ENCODE measurements at places on chromosomes 3 and 15.

DNA sequence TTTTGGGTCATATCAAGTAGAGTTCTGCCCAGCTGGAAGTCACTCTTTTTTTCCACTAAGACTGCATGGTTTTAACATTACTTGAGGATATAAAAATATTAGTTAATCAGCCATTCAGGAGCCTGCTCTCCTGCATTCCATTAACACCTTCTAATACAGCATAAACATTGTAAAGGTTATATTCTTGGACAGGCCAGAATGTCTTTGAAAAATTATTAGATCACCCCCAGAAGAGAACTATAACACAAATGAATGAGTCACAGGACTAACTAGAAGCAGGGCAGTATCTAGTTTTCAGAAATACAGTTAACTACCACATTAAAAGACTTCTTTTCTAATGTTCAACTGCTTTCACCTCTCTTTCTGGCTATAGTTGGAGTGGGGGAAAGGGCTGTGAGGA is 80.9 kb downstream of the THBS1 start:
- no peak for DNase-seq

DNA sequence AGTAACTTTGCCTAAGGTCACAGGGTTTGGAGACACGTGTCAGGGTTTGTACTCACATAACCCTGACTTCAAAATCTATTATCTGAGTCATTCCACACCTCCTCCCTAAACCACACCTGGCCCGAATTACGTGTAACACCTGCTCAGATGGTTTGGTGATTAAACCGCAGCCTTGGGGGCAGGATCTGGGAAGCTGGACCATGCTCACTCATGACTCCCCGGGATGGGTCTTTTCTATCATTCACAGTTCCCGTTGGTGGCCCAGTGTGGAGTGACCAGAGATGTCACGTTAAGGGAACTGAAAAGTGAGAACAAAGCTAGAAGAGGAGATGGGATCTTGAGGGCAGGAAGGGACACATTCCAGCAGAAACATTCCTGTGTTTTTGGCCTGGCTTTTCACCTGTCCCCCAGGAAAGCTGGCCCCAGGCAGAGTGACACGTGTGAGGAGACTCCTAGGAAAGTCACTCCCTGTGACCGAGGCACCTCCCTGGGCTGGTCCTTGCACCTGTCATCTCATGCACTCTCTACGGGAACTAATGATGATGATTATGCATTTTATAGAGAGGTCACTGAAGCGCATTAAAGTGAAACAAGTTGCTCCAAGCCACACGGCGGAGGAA is 75.4 kb upstream of the POMGNT2 start:
- DNase-seq = peak; percentile 87

- DNase-seq = no peak
Observed at GRCh38 chr3:16512435-16513140, 911 bp downstream of the RFTN1 start.

GRCh38 chr3:99753268-99753975 is 64.2 kb upstream of the CMSS1 start:
- DNase-seq = peak; percentile 60

DNA sequence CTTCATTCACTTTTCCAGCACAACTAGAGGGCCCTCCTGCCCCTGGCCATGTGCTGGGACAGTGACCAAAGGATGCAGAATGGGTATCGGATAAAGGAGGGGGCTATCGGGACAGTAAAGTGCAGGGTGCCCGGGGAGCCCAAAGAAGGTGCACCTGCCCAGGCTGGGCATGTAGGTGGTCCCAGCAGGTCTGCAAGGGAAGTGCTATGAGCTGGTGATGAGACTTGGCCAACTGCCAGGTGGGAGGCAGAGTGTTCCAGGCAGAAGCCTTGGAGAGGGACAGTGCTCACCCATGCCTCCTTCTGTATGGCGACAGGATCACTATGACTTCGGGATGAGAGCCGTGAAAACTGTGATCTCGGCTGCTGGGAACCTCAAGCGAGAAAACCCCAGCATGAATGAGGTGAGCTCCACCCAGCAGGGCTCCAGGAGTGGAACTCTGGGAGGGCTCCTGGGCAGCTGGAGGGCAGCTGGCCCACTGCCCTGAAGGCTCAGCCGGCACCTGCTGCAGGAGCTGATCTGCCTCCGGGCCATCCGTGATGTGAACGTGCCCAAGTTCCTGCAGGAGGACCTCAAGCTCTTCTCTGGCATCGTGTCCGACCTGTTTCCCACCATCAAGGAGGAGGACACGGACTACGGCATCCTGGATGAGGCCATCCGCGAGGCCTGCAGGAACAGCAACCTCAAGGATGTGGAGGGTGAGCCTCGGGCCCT is 48.4 kb downstream of the DNAH1 start:
- no peak for DNase-seq

GRCh38 chr3:99781761-99782160 is 35.9 kb upstream of the CMSS1 start:
- peak; percentile 25 for DNase-seq

DNA sequence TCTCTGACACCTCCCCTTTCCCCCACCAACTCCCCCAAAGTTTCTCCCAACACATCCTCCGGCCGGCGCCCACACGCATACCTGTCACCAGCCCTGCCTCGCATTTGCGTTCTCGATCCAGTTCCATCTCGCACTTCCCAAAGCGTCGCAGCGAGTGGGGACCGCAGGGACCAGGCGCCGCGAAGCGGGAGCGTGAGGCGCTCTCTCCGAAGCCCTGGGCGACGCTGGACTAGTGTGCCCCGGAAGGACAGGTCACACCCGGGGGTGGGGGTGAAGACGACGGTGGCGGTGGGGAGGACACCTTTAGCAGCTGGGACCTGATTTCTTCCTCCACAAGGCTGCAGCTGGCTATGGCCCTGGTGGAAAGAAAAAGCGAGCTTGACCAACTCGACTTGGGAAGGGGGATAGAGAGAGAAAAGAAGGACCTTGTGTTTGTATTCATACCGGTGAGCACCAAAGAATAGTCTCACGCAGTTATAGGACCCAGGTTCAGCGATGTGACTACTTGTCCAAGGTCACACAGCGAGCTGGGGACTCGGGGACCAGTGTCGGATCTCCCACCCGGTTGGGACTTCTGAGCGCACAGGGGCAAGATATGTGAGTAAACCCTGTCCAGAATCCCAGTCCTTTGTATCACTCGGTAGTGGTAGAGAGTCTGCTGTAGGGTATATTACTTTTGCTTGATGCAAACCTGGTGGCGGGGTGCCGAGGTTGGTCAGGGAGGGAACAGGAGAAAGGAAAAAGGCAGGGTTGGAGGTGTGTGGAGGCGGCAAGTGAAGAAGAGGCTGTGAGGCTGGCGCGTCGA is 607 bp upstream of the GHSR start:
- DNase-seq = no peak

GRCh38 chr3:40649346-40649745 is 124.6 kb downstream of the ZNF621 start:
- peak; percentile 71 for DNase-seq

DNA sequence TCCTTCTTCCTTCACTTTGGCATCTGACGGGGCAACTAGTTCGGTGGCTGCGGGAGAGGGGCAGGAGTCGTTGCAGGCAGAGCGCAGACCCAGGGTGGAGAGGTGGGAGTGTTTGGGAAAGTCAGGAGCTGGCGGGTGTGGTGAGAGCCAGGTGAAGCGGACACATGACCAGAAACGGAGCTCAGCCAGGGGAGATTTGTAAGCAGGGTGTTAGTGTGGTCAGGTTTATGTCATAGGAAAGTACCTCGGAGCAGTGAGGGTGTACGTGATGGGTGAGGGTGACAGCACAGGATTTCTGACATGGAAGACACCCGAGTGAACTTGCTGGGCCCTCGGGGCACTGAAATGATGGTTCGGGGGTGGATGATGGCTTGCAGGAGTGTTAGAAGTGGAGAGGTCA is 247.4 kb upstream of the TPM1 start:
- no peak for DNase-seq

GRCh38 chr3:126750756-126751121 is 46.7 kb downstream of the CHCHD6 start:
- DNase-seq = no peak

DNA sequence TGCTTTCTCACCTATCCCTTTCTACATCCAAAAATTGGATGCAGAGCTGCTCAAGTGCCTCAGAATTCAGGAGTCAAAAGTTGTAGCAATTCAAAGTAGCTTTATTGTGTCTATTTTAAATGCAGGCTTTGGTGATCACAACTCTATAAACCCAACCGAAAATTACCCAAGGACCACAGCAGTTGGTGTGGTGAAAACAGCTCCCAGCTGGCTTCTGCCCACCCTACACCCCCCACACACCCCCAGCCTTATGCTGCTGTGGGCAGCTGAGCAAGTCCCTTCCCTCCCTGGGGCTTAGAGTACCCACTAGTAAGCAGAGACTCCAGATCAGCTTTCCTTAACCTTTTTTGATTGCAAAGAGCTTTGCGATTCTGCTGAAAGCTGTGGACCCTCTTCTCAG is 5.8 kb upstream of the HES1 start:
- no peak for DNase-seq

DNA sequence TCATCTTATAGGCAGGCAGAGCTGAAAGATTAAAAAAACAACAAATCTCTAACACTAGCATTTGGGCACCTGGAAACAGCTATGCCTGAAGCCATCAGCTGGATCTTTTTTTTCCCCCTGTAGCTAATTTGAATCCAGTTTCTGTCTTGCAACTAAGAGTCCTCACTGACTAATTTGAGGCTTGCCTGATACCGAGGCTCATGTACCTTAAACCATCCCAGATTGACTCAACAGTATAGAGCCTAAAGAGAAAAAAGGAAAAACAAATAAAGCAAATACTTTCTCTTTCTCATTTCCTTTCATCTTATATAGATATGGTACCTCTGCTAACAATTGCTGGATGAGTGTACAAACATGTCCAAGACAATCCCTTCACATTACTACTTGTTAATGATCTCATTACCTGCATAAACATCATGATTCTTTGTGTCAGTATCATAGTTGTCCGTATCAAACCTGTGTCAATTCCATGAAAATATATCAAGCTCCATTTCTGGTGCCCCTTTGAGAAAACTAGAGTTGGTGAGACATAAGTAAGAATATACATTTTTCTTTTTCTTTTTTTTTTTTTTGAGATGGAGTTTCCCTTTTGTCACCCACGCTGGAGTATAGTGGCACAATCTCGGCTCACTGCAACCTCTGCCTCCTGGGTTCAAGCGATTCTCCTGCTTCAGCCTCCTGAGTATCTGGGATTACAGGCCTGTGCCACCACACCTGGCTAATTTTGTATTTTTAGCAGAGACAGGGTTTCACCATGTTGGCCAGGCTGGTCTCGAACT is 43.1 kb downstream of the BHLHE40 start:
- DNase-seq = peak; percentile 90

GRCh38 chr15:35362195-35362829 is 183.7 kb downstream of the DPH6 start:
- no peak for DNase-seq

GRCh38 chr15:42071717-42072116 is 22.6 kb downstream of the PLA2G4D start:
- no peak for DNase-seq

- no peak for DNase-seq
Observed at GRCh38 chr3:146501752-146502151, 32.4 kb upstream of the PLSCR2 start.

DNA sequence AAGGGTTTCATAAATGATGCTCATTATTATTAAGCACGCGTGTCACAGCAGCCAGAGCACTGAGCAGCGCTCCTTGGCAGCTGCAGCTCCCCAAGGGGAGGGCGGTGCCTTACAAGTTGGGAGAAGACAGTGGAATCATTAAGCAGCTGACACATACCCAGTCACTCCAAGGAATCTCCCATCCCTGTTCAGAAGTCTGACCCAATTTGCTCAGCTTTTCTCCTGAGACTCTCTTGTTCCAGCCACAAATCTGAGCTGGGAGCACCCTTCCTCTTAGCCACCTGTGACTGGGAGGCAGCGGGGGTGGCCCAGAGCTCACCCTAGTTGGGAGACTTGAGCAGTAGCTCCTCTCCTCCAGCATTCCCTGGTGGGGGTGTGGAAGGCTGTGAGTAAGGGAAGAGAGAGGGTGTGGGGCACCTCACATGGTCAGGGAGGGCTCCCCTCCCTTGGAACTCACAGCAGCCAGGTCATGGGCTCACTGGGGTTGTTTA is 64.3 kb downstream of the DUT start:
- peak; percentile 85 for DNase-seq

DNA sequence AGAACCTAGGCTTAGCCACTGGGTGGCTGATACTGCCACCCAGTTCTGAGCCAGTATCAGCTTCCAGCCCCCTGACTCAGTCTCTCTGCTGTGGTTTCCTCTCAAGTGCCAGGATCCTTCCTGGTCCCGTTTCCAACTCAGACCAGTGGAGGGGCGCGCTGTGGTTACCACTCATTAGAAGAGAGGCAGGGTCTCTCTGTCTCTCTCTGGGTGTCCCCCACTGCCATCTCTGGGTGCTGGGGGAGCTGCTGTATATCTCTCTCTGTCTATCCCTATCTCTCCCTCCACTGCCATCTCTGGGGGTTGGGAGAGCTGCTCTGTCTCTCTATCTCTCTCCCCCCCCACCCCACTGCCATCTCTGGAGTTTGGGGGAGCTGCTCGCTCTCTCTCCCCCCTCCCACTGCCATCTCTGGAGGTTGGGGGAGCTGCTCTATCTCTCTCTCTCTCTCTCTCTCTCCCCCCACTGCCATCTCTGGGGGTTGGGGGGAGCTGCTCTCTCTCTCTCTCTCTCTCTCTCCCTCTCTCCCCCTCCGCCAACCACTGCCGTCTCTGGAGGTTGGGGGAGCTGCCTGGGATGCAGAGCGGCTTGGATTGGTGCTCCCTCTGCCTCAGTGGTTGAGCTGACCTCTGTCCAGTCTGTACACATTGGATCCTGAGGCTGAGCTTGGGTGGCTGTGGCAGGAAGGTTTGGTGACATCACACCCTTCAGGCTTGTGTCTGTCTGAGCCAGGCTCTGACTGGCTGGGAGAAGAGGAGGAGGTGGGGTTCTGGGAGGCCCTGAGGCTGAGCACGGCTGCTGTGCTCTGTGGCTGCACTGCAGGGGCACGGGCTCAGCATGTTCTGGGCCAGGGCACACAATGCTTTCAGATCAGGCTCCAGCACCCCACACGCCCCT is 98.9 kb downstream of the APBA2 start:
- no peak for DNase-seq

- peak; percentile 20 for DNase-seq
Observed at GRCh38 chr3:72100601-72101187, 315.7 kb upstream of the PROK2 start.

DNA sequence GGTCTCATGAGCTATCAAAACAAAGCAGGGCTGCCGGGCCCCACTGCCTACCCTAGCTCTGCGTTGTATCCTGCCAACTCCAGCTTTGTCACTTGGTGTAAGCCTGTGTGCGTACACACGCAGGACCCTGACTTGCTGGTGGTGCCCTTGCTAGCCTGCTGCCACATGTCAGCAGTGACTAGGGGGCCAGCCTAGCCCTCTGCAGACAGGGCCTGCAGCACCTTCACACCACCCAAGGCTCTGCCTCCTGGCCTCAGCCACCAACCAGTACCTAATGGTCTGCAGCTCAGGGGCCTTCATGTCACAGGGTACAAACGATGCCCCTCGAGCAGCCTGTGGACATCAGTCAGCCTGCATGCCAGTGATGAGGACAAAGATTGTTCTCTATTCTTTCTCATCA is 30.1 kb upstream of the DUSP7 start:
- DNase-seq = no peak

GRCh38 chr15:59952960-59953359 is 51.2 kb upstream of the FOXB1 start:
- DNase-seq = no peak
